ENCODE measurements at places on chromosomes 5 and 9.

DNA sequence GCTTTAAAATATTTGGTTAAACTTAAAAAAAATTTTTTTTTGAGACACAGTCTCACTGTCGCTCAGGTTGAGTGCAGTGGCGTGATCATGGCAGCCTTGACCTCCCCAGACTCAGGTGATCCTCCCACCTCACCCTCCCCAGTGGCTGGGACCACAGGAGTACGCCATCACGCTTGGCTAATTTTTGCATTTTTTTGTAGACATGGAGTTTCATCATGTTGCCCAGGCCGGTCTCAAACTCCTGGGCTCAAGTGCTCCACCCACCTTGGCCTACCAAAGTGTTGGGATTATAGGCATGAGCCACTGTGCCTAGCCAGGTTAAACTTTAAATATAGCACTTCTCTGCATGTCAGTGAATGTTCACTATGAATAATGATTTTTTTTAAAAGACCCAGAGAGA is 224.5 kb upstream of the RFX3 start:
- no peak for DNase-seq

DNA sequence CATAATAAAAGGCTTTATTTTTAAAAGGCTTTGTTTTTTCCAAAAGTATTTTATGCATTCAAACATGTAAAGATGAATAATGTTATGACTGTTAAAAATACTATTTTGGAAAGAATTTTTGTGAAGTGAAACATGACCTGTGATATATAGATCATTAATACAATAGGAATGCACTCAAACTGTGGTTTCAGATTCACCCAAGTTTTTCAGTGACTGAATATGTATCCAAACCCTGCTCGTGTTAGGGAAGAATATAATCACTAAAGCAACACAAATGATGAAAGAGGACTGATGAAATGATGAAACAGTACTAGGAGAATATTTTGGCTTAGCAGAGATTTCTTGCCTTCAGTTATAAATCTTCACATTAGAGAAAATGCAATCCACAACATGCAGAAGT is 278.0 kb downstream of the ADAMTS6 start:
- DNase-seq: no peak

GRCh38 chr5:148796936-148797335 is 29.5 kb upstream of the ADRB2 start:
- no peak for DNase-seq

- no peak for DNase-seq
Measured at GRCh38 chr9:133186736-133187135, 22.3 kb downstream of the OBP2B start.

GRCh38 chr5:181186986-181187499 is 18.0 kb downstream of the TRIM7 start:
- DNase-seq: no peak

DNA sequence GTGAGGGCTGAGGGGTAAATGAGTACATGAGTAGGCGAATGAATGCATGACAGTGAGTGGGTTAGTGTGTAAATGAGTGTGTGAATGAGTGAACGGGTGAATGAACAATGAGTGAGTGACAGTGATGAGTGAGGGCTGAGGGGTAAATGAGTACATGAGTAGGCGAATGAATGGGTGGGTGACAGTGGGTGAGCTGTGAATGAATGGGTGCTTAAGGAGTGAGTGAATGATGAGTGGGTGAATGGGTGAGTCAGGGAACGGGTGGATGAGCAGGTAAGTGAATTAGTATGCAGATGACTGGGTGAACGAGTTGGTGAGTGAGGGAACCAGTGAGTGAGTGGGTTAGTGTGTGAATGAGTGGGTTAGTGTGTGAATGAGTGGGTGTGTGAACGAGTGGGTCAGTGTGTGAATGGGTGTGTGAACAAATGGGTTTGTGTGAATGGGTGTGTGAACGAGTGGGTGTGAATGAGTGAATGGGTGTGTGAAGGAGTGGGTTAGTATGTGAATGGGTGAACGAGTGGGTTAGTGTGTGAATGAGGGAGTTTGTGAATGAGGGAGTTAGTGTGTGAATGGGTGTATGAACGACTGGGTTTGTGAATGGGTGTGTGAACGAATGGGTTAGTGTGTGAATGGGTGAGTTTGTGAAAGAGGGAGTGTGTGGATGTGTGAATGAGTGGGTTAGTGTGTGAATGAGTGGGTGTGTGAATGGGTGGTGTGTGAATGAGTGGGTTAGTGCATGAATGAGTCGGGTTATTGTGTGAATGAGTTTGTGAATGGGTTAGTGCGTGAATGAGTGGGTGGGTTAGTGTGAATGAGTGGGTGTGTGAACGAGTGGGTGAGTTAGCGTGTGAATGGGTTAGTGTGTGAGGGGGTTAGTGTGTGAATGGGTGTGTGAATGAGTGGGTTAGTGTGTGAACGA is 32.9 kb downstream of the NKD2 start:
- DNase-seq: no peak

DNA sequence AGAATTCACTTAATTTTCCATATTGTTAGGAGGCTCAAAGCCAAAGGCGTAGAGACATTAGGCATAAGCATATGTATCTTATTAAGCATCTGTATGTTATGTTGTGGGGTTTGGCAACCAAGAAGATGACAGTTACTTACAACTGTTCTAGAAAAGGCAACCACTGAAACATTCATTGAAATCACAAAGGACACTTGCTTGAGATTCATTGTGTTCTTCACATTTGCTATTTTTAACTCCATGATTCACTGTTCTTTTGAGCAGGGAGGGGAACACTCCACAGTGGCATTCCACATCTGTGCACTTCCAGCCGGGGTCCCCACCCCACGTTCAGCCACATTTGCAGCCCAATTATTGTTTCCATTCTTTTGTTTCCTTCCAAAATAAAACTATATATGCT is 107.1 kb downstream of the PALM2AKAP2 start:
- DNase-seq: no peak

- DNase-seq: no peak
Measured at GRCh38 chr9:136845465-136846260, 3.4 kb downstream of the AJM1 start.

Measured in AML-193 (cell line).